ENCODE measurements at places on chromosomes 13 and 19. TPM values are rescaled to one million over a fixed set of nuclear protein-coding genes. Genes with fewer than 3 reads are reported as not detected.

DNA sequence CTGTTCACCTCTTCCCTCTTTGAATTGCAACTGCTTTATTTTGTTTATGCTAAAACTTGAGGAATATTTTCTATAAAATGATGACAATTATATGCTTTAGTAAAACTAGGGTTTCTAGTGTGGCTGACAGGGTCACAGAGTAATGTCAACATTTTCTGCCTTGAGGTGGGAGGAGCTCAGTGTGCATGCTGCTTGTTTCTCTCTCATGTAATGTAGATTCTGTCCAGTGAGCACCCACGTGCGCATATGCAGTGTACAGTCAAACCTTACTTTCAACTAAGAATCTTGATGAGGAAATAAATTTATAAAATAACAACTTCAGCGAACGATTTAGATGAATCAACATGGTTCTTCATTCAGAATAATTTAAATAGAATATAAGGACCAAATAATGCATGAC lies 603.9 kb downstream of the PCDH17 start:
- no peak for DNase-seq

PTPRS gene
- total RNA-seq: 21.3 TPM

IZUMO4 gene
- 0.24 TPM for total RNA-seq

GPC6 gene
- 33.9 TPM for total RNA-seq

- no peak for DNase-seq
Observed at GRCh38 chr19:46648961-46649960, 11.7 kb downstream of the DACT3 start.

- no peak for DNase-seq
Observed at GRCh38 chr19:30371161-30371836, 885 bp upstream of the ZNF536 start.

PGLYRP1 gene
- total RNA-seq: not detected

GRCh38 chr19:19613506-19613905 lies 5.0 kb downstream of the PBX4 start:
- no peak for DNase-seq

DNA sequence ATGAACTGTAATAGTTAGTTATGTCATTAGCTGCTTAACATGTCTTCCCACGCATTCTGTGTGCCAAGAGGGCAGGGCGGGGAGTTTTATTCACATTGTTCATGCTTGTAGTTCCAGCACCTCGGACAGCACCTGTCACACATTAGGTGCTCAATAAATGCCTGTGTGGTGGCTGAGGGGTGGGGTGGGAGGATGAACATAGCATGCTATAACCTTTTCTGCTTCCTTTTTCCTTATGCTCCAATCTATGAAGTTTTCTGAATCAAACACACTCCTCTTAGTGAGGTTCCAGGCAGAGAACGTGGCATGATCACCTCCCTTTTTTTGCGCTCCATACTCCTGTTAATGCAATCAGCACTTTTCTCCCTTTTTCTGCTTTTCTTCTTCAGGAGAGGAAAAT lies 15.8 kb upstream of the PTPRS start:
- DNase-seq: no peak

CBARP gene
- 1.2 TPM for total RNA-seq

MAP4K1 gene
- not detected for total RNA-seq

ZNF578 gene
- total RNA-seq: not detected

ATCAY gene
- total RNA-seq: not detected

Measured in HepG2 (cell line).